ENCODE measurements at places on chromosomes 2 and 18.

DNA sequence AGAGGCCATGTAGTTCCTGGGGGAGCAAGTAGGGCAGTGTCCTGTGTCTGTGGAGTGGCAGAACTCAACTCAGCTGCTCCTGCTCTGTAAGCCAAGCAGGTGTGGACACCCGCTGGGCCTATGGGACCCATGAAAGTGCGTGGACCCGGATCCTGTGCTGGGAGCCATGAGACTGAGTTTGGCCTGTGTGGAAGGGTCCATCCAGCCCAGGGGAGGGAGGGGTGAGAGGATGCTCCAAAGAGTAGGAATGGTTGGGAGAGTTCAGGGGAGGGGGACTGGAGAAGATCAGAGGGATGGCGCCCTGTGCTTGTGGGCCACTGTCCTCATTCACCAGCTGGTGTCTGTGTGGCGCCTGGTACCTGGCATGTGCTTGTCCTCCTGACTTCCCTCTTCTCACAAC is 226.4 kb upstream of the HS6ST1 start:
- DNase-seq, result no peak

GRCh38 chr2:234821946-234822475 is 129.8 kb upstream of the SH3BP4 start:
- DNase-seq, result no peak

DNA sequence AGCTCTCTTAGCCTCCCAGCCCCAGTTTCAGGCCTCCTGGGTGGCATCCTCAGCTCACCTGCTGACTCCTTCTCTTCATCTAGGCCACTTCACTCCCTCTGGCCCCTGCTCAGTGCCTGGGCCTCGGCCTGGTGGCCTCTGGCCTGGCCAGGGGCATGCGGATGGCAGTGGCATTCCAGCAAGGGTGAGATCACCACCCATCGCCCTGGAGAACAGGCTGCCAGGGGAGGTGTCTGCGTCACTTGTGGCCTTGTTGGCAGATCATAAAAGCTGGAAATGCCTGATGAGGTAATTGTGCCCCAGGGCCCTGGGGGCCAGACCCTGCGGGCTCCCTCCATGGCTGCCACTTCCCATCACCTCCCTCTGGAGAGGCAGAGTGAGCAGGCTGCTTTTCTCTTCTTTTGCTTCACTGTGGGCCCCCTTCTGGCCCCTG is 72.5 kb upstream of the SMAD2 start:
- DNase-seq, result no peak

- DNase-seq, result no peak
These were observed 45.2 kb upstream of the MAPRE3 start for GRCh38 chr2:26925100-26925791.

DNA sequence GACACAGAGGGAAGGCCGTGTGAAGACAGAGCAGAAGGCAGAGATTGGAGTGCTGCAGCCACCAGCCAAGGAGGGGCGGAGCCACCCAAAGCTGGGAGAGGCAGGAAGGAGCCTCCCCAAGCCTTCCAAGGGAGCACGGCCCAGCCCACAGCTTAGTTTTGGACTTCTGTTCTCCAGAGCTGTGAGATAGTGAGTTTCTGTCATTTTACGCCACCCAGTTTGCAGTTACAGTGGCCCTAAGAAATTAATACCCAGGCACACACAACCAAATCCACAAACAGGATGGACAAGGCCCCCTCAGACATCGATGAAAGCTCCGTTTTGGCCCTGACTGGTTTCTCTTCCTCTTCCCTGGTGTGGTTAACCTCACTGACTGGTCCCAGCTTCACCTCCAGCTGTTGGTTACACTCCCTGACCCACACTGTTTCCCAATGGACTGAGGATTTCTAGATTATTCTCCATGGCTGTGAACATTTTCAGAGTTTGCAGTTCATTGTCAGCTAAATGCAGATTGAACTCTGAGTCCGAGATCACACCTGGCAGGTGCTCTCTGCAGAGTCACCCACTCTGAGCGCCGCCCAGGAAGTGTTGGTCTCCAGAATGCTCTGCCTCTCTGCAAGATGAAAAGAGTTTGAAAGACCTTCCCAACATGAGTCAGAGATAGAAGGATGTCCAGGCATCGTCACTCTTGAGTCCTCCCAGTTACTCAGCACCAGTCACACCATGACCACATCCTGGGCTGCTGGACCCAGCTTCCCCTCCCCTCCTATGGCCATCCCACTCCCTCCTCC is 100.2 kb downstream of the TWIST2 start:
- no peak for DNase-seq

DNA sequence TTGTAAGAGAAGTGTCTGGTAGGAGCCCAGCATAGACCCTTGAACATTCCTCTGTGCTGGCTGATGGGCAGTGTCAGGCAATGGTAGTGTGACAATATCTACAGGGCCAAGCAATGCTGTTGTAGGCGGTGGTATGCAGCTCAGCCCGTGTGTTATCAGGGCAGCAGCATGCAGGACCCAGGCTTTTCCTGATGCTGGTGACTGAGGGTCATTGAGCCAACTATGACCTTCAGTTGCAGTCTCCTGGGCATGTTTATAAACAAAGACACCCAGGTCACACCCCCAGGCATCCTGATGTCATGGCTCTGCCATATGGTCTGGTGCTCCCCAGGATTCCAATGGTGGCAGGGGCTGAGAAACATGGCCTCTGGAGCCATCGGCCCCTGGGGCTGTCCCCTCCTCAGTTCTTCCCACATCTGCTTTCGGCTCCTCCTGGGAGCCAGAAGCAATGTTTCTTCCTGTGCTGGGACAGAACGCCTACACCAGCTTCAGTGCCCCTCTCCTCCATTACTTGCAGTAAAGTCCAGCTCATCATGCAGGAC is 518.0 kb upstream of the HS6ST1 start:
- no peak for DNase-seq

GRCh38 chr2:217250013-217250524 is 390.2 kb upstream of the TNP1 start:
- no peak for DNase-seq

DNA sequence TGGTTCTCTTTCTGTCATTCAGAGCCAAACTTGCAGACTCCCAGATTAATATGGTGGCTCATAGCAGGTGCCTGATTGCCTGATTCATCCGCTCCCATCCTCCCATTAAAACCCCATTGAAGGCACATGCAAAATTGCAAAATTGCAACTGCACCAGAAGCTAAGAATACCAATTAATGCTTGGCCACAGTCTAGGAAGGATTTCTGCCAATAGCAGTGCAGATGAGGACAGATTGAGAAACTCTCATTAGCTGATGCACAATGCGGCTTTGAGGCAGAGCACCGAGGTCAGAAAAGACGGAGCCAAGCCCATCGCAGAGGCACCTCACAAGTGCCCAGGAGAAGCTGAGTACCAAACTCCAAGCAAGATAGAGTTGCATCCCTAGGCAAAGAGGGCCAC is 172.8 kb downstream of the ARL4C start:
- peak; percentile 28 for DNase-seq

DNA sequence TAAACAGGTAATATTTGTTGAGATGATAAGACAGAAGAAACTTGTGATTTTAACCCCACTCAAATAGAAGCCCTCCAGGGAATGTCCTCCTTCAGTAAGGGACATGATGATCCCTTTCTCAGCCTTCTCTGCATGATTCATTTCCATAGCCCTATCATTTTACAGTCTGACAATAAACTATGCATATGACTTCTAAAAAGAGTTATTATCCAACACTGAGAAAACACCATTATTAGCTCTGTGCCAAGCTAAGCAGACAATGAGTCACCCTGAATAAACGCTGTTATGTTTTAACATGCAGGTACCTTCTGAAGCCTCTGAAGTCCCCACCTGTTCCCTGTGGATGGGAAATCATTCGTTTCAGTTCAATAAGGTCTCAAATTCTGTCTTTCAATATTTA is 54.7 kb downstream of the DTNB start:
- no peak for DNase-seq

GRCh38 chr2:64523666-64524603 is at the start of gene AFTPH:
Gene AFTPH, plus strand, starts transcription at chr2:64524328. Its CDS starts 27,147 bp downstream, at chr2:64551475.
- DNase-seq, result peak; percentile 94

DNA sequence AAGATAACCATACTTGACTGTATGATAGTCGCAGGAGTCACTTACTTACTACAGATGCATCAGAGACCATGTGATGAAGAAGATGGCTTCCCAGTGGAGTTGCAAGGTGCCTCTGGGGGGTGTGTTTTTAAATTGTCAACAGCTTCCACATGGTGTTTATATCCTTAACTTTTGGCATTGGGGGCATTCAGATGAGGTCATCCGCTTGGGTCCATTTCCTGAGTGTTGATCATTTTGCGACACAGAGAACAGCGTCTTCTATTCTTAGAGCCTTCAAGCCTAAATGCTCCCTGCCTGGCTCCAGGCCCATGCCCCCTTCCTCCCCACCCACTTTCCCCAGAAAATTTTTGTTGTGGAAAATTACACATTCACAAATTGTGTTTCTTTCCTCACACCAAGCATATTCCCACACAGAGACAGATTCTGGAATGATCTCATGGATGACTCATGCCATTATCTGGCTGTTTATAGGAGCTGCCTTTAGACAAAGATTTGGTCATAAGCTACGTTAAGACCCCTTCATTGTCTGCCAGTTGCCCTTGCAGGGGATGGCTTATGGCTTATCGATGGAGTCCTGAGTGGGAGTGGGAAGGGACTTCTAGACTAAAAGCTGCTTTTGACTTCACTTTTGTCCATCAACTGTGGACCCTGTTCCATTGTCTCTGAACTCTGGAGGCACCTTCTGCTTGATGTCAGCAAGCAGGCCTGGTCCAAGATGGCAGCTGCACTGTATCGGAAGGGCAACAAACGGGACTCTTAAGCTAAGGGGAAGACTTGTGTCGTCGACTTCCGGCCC is 91.8 kb downstream of the CABLES1 start:
- no peak for DNase-seq

GRCh38 chr2:223099561-223099960 is 47.6 kb downstream of the KCNE4 start:
- no peak for DNase-seq

GRCh38 chr2:163834221-163834620 is 98.4 kb upstream of the FIGN start:
- DNase-seq, result no peak

GRCh38 chr2:133953524-133953923 is 300.3 kb upstream of the MGAT5 start:
- no peak for DNase-seq

- DNase-seq, result no peak
These were observed 17.2 kb downstream of the TET3 start for GRCh38 chr2:74001781-74002504.

- DNase-seq, result no peak
These were observed 172.7 kb upstream of the LRATD1 start for GRCh38 chr2:14459786-14460325.

- no peak for DNase-seq
These were observed 127.4 kb downstream of the NOL4 start for GRCh38 chr18:34097312-34097711.

GRCh38 chr2:233088972-233089345 is 28.8 kb downstream of the INPP5D start:
- DNase-seq, result no peak

DNA sequence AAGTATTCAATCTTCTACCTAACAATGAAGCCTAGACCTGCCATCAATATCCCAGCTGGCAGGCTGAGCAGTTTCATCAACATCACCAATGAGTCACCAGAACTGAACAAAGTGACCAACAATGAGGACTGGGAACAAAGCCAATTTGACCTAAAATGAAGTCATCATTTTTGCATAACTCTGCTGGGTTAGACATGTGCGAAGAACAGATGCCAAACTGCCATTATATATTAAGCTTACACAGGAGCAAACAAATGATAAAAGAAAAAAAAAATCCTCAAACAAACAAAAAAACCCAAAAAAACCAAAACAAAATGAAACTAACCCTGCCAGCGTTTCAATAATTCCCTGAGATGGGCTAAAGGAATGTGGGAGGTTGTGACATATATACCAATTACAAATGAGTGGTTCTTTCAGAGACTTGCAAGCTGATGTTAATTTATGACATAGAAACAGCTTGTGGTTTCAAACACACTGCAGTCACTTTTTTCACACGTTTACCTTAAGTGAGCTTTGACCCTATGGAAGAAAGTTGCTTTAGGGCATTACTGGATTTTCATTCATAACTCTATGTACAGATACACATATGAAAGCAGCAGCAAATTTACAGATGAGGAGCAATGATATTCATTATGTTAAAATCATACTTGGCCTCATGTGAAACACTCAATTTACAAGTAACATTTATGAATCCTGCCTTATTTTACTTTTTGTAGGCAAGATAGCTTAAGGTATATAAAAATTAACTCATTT is 56.9 kb upstream of the CCDC141 start:
- peak; percentile 28 for DNase-seq

- no peak for DNase-seq
These were observed 17.2 kb downstream of the CLK1 start for GRCh38 chr2:200847269-200847668.

GRCh38 chr2:65309699-65310098 is 82.1 kb downstream of the ACTR2 start:
- no peak for DNase-seq
